ENCODE measurements at places on chromosomes 7 and 10.

GRCh38 chr10:1382711-1383110 is 326.5 kb downstream of the WDR37 start:
- no peak for DNase-seq

GRCh38 chr7:26043801-26044200 is 108.2 kb upstream of the NFE2L3 start:
- no peak for DNase-seq

DNA sequence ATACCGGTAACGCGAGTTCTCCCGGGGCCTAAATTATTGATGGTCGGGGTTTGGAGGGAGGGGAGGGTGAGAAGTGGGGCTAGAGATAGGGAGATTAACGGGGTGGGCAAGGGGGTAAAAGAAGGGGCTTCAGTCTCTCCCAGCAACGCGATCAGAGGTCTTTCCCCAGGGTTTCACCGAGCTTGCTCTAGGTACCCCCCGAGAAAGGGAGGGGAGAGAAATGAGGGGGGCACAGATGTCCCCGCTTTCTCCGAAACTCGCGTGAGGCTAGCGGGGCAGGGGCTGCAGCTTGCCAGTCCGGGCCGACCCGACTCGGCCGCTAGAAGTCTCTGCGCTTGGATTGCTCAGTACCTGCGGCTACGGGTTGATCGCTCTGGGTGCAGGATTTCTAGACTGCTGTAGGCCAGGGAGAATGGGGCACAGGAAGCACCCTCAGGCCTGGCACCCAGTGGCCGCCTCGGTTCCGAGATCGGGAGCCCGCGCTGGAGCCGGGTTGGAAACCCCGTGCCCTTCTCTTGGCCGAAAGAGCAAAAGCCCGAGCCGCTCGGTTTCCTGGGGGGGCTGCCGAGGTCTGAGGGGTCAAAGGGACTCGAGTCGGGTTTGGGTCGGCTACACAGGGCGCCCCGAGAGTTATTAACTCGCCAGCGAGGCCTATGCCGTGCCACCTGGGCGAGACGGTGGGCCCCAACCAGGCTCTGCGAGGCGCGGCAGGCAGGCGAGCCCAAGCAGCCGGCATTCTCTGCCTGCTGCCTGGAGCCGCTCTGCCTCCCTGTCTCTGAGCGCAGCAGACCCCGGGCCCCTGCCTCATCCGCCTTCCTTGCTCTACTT is 3.1 kb downstream of the PAX2 start:
- DNase-seq = no peak

DNA sequence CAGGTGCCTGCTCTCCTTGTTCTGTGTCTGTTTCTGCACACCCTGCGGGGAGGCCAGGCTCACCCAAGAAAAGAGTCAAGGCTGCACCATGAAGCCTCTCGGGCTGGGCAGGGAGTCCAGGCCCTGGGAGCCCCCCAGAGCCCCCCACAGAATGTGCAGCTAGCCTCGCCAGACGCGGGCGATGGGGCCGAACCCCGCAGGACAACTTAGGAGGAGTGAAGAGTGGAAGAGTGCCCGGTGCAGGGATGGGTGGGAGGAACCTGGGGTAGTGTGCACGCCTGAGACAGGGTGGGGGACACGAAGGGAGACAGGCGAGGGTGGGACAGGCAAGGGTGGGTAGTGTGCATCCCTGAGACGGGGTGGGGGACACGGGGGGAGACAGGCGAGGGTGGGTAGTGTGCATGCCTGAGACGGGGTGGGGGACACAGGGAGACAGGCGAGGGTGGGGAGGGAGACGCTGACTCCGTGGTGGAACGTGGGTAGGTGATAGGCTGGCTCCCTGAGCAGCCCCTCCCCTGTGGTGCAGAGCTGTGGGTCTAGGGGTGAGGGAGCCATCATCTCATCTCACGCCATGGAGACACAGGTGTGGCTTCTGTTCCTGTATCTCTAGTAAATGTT is 615.4 kb downstream of the DNAJB6 start:
- DNase-seq = no peak

DNA sequence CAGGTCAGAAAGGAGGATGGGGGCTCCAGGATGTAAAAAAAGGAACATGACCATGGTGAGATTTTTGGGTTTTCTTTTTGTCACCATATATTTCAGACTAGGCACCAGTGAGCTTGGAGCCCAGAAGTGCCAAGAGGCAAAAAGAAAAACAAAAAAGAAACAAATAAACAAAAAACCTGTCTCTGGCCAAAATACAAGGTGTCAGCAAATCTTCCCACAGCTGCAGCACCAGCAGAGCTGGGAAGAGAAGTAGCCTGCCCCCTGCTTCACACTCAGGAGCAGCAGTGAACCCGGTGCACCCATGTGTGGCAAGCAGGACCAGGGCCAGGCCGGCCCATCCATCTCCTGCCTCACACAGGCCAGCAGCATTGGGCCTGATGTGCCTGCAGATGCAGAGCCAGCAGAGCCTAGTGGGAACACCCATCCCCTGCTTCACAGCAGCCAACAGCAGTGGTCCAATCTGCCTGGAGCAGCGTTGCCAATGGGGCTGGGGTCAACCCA is 34.7 kb upstream of the C10orf71 start:
- DNase-seq = no peak

DNA sequence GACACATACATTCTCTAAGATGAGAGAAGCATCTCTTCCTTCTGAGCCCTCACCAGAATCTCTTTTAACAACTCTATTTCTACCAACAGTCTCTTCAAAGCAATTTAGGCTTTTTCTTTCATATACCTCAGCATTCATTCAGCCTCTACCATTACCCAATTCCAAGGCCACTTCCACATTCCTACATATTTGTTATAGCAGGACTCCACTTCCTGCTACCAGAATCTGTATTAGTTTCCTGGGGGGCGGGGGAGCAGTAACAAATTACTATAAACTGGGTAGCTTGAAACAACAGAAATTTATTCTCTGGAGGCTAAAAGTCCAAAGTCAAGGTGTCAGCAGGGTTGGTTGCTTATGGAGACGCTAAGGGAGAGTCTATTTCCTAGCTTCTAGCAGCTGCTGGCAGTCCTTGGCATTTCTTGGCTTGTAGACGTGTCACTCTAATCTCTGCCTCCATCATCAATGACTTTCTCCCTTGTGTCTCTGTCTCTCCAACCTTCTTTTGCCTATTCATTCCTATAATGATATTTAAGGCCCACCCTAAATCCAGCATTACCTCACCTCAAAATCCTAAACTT is 7.4 kb downstream of the PRPS1L1 start:
- DNase-seq = no peak

DNA sequence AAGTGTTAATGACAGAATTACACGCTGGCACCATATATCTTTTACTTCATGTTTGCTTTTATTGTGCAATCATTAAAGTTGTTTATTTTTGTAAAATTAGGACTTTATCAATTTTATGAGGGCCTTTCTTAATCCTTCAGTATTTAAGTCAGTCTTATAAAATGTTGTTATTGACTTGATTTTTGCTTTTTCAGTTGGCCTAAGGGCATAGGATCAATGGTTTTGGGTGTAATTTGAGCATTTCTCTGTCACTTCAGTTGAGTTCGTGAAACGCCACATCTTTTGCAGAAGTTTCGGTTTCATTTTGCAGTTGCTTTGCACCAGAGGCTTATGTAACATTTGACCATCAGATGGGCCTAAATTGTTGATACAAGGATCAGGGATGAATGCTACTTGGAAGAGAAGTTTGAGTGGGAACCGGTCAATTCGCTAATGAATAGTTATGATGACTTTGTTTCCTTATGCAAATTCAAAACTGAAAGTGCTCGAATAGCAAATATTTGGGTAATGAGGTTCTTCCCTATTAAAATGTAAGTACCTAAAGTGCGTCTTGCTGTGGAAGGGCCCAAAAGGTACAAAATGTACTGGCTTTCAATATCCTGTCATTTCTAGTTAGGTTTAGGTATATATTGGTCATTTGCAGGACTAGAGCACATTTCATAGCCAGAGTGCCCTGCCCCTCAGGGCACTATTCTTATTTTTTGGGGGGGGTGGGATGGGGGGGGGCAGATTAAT is 340.9 kb downstream of the LRMDA start:
- DNase-seq = no peak

GRCh38 chr7:71535616-71536015 is 403.7 kb downstream of the GALNT17 start:
- DNase-seq = no peak

DNA sequence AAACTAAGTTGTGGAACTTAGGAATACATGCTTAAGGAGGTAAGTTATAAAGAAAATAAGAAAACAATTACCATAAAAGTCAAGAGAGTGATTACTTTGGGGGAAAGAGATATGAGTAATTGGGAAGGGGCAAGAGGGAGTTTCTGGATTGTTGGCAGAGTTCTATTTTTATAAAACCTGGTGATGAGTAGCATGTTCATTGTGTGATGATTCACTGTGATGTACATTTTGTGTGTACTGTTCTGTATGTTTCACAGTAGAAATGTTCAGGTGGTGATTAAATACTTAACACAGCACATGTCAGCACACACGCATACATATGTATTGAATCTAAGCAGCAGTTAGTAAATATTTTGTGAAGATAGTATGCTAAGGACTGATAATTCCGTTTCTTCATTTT is 9.7 kb upstream of the OIT3 start:
- no peak for DNase-seq

- DNase-seq = no peak
These were observed 176.2 kb upstream of the PLXNA4 start for GRCh38 chr7:132752431-132752830.

DNA sequence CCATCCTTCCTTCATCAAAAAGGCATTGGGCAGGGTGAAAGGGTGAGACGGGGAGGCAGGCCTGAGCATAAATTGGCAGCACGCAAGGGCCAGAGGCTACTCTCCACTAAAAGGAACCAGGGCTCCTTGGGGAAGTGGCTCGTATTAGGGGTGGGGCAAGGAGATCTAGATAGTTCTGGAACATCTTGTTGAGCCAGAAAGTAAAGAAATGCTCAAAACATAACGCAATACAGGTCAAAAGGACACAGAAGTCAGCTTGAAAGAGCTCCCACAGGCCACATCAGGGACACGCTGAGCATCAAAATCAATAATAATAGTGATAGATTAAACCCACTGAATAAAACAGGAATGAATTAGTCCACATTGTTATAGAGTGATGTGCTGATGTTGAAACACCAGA is 203.1 kb downstream of the ELMO1 start:
- DNase-seq = no peak

DNA sequence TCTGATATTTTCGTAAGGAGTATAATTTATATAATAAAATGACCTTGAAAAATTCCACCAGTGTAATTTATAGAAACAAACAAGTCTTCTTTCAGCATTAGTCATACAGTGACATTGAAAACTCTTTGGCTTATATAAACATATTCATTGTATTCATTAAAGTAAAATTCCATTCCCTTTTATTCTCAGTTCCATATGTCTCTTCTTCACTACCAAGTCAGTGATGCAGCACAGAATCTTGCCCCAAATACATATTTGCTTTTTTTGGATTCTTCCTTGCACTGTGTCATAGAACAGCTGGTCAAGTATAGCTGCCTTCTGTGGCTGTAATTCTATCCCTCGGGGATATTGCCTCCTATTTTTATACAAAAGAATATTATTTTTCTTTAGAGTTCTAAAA is 884.5 kb upstream of the POT1 start:
- DNase-seq = no peak

GRCh38 chr10:124328477-124329220 is 90.1 kb downstream of the OAT start:
- DNase-seq = no peak

- DNase-seq = no peak
These were observed 34.5 kb upstream of the FRMD4A start for GRCh38 chr10:14365266-14365665.

DNA sequence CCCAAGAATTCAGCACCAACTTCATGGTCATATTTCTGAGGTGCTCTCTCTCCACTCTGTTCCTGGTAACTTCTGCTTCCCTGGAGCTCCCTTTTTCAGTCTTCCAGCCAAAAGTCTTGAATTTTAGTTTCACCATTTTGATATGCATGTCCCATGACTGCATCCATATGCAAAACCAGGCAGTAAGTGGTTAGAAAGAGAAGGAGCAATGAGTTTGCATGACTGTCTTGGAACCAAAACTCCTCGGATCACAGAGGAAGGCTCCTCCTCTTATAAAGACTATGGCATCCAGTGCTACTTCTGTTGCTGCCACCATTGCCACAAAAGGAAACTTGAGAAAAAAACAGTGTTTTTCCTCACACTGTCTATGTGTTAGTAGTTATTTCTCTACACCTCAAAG is 269.1 kb upstream of the GLI3 start:
- no peak for DNase-seq

GRCh38 chr10:77421591-77421990 is 216.0 kb downstream of the KCNMA1 start:
- no peak for DNase-seq

DNA sequence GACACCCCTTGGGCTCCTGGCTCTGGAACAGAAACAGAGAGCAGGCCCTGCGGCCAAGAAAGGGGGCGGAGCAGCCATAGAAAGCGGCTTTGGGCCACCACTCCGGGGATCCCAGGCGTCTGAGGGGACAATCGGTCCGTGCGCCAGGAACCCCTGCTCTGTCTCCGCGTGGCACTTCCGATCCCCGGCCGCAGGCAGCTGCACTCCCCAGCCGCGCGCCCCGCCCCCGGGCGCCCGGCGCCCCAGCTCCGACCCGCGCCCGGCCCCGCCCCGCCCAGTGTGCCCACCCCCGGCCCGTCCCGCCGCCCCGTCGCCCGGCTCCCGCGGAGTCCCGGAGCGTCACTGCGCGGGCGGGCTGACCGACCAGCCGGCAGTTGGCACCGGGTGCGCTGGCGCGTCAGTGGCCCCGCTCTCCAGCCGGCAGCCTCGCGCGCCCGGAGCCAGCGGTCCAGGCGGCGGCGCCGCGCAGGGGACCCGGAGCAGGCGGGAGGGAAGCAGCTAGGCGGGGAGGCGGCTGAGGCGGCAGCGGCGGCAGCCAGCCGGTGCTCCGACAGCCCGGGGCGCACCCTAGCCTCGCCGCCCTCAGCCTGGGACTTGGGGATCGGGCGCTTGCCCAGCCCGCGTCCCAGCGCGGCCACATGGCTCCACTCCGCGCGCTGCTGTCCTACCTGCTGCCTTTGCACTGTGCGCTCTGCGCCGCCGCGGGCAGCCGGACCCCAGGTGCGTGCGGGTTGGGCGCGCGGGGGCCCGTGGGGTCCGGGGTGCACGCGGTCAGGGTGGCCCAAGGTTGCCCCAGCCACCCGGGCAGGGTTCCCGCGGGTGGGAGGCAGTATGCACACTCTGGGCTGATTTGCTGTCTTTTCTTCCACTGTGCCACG is at the start of gene ADAMTS14:
TSS of gene ADAMTS14 (plus strand) at position 342 of the 878 bp plus-strand sequence. CDS start at position 639, 297 bp downstream.
- DNase-seq = no peak

GRCh38 chr10:86036544-86036831 is 330.1 kb downstream of the GRID1 start:
- DNase-seq = no peak
